ENCODE measurements at places on chromosomes 2 and 18.

DNA sequence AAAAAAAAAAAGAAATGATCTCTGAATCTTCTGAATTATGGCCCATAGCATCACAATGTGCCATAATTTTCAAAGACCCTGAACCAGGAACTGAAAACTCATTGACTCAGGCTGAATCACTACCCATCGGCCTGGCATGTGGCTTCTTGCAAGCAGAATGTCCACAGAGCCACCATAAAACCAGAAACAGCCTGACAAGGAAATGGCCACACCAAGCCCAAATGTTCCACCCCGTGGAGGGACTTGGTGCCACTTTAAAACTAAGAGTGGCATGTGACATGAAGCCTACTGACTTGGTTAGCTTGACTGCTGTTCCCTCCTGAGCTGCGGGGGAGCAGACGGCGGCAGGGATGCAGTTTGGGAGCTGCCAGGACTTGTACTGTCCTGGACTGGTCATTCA lies 71.2 kb upstream of the RBM44 start:
- DNase-seq = peak; percentile 47

DNA sequence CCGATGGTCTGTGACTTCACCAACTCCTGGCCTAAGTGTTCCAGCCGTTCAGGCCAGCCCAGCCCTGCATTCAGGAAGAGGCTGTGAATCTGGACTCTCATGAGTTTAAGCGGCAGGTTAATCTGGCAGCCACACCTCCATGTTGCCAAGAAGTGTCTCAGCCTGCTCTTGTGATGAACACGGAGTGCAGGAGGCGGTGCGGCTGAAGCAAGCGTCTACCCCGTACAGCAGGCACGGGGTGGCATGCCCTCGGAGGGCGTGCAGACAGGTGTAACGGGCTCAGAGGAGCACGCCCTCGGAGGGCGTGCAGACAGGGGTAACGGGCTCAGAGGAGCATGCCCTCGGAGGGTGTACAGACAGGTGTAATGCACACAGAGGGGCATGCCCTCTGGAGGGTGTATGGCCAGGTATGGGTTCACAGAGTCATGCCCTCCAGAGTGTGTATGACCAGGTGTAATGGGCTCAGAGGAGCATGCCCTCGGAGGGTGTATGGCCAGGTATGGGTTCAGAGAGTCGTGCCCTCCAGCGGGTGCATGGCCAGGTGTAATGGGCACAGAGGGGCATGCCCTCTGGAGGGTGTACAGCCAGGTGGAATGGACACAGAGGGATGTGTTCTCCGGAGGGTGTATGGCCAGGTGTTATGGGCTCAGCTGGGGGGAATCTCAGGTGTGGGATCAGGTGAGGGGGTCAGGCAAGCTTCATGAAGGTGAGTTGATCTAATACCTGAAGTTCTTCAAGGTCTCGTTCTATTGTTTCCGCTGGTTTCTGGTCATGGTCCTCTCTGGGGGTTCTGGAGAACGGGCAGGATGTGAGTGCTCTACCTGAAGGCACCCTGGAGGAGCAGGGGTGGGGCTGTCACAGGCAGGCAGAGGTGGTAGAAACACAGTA lies 22.6 kb downstream of the CROCC2 start:
- no peak for DNase-seq

GRCh38 chr2:237603718-237604362 lies 13.3 kb upstream of the RAB17 start:
- peak; percentile 61 for DNase-seq

GRCh38 chr2:88671786-88672427 lies 19.6 kb upstream of the RPIA start:
- DNase-seq = peak; percentile 59

- no peak for DNase-seq
These were observed 133.0 kb upstream of the CELF4 start for GRCh38 chr18:37698508-37699040.

- no peak for DNase-seq
These were observed 22.4 kb downstream of the RRM2 start for GRCh38 chr2:10144771-10145518.

GRCh38 chr18:25351777-25352628 lies at the start of gene ZNF521:
Gene ZNF521, minus strand, starts transcription at chr18:25352166. Its CDS starts 1,220 bp downstream, at chr18:25350946.
- peak; percentile 88 for DNase-seq

GRCh38 chr18:24246143-24246542 lies 107.3 kb downstream of the CABYR start:
- no peak for DNase-seq

DNA sequence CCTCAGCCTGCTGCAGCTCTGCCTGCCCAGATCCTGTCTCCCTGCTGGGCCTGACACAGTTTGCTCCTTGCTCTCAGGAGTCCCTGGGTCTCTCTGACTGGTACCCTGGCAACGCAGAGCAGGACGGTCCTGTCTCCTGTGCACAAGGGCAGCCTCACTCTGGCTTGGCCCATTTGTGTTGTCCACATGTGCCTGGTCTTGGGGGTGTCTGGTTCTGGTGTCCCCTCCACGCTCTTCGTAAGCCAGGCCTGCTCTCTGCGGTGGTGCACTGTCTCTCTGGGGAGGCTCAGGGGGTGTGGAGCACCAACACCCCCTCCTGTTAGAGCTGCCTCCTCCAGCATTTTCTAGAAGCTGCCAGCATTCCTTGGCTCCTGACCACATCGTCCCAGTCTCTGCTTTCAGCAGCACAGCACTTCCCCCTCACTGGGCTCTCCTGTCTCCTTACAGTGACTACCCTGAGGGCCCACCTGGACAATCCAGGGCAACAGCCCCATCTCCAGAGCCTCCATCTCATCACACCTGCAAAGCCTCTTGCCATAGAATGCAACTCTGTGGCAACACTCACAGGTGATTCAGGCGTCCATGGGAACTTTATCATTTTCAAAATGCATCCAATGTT lies 235.6 kb upstream of the HS6ST1 start:
- no peak for DNase-seq

DNA sequence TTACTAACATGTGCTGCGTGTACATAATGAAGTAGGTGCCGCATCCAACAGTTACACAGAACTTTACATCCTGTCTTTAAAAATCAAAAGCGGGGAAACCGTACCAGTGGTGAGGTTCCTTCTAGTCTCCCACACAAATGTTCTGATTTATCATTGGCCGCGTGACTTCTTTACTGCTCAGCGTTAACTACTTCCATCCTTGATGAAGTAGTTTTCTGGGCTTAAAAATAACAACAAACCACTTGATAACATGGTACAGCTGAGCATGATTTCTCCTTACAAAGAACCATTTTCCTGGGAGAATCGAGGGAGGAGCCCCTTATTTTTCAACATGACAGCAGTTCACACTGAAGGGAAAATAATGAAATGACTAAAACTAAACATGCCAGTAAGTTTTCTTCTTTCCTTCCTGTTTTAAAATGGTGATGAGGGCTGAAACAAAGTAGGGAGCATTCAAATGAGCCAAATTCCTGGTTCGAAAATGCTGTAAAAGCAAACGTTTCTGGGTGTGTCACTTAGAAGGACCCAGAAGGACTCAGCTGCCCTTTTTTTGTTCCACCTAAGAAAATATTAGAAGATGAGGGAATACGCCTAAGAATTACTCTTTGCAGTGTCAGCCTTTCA lies 9.9 kb downstream of the EMILIN2 start:
- peak; percentile 46 for DNase-seq

- no peak for DNase-seq
These were observed 18.9 kb upstream of the DAPL1 start for GRCh38 chr2:158776231-158776630.

DNA sequence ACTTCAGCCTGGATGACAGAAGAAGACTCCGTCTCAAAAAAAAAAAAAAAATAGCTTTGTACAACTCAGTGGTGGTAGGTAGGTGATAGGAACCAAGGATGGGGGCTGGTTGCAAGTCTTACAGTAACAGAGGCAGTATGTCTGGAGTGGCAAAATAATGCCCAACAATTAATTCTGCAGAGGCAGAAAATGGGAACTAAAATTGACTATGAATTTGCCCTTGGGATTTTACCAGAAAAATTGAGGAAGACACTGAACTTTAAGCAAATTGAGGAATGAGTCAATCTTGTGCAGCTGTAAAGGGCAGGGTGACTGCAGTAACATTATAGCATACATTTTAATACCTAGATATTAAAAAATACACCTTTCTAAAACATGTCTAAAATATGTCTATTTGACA lies 292.1 kb upstream of the FBXO11 start:
- DNase-seq = no peak

DNA sequence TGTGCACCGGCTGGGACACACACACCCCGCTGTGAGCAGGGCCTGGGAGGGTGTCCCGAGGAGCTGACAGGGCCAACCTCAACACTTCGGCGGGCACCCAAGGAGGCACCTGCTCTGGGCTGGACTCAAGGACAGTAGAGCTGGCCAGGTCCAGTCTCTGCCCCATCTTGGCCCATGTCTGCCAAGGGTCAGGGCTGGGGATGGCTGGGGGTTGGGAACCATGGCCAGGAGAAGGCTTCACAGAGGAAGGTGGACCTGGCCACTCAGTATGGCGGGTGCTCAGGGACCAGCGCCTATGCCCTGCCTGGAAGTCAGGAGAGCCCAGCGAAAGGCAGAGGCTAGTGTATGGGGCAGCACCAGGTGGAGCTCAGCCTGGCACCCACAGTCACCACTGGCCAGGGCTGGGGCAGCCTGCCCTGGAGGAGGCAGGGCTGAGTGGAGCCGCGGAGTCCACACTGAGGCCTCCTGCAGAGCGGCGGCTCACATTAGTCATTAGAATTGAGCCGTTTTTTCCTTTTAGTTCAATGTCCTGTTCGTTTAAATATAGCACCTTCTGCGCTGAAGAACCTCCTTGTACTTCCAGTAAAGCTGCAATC lies 4.2 kb downstream of the ERFE start:
- DNase-seq = peak; percentile 72

GRCh38 chr18:76459687-76460350 lies 35.2 kb downstream of the ZNF516 start:
- peak; percentile 100 for DNase-seq

- no peak for DNase-seq
These were observed 2.1 kb upstream of the LRRFIP1 start for GRCh38 chr2:237625216-237625705.

Measured in fibroblast of skin of back (primary cell).